IMR-90 (cell line): ENCODE measurements at places on chromosomes 11 and 22. TPM values are rescaled to one million over a fixed set of nuclear protein-coding genes. Genes with fewer than 3 reads are reported as not detected.

DNA sequence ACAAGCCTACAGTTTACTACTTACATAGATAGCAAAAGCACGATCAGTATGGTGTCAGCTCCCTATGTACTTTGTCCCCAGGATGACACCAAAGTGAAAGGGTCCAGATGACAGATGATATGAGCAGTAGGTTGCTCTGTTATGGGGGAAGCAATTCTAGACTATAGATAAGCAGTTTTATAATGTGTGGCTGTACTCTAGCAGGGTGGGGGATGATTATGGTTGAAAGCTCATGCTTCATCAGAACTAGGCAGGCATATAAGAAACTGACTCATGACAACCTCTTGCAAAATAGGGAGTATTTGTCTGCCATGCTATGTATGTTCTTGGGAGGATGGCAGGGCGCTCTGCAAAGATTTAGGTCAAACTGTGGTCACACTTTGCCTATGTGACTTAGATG is 158.2 kb upstream of the ZBED5 start:
- DNase-seq, result no peak

The ACRV1 gene
- not detected in 2 replicates for total RNA-seq

DNA sequence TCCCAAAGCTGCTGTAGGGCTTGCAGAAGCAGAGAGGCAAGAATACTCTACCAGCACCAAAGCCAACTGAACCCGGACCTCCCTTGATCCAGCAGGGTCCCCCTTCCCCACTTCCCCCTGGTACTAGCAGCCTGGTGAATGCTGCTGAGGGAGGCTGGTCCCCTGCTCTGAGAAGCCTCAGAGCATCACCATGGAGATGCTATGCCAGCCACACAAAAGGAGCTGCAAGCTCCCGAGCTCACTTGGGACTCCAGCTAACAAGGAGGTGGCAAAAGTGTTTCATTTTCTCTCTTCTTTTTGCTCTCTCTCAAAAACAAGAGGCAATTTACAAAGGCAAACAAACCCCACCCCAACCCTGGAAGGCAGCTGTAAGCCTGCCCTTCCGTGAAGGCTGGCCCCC is 509.8 kb downstream of the BUD13 start:
- no peak for DNase-seq

The RHOD gene
- total RNA-seq, result 4.7 and 5.3 TPM in 2 replicates

The PRG3 gene
- total RNA-seq, result not detected in 2 replicates

DNA sequence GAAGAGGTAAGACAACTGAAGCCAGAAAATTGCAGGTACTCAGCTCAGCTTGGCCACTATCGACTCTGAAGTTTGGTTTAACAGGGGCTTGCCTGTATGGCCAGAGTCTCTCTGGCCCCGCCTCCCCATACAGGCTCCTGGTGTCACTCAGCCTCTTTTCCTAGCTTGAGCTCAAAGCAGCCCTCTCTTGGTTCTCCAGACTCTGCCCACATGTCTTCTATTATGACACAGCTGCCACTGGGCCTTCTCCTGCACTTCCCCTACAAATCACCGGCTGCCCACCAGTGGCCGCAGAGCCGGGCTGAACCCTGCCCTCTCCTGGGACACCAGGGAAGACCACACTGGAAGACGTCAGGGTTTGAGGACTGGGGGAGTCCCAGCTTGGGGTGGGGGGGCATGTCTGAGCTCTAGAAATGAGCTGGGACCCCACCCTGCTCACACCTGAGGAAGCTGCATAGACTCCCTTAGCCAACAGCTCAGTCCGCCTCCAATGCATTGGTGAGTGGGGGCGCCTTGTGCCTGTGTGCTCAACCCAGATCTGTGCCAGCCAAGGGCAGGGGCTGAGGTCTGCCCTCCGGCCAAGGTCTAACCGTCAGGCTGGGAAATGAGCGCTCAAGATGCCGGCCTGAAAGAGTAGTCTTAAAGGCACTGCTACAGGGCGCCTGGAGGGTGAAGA is 94.4 kb upstream of the LMO1 start:
- no peak for DNase-seq

DNA sequence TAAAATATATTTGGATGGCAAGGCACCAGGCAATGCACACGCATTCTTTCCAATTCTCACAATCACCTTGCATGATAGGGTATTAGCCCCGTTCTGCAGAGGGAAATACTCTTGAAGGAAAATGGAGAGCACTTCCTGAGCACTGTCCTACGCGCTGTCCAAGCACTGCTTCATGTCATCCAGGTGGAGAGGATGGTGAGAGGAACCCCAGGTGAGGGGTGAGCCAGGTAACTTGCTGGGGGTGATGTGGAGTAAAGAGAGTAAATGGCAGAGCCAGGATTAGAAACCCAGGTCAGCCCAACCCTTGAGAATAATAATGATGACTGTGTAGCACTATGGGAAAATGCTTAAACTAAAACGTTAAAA is 711 bp upstream of the PACSIN2 start:
- no peak for DNase-seq

The OR10A6 gene
- not detected in 2 replicates for total RNA-seq

DNA sequence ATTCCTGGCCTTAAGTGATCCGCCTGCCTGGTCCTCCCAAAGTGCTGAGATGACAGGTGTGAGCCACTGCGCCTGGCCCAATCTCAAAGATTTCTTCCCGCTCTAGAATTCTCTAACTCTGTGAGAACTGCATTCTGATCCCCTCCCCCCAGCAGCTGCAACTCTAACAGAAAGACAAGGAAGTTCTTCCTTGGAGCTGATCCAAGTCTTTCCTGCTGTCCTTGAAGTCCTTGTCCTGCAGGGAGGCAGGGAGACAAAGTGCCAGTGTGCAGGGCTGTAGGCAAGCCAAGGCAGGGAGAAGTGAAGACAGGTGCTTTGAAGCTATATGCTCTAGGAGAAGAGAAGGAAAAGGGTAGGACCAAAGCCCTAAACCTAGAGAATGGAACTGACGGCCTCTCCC is 9.5 kb upstream of the GGA1 start:
- no peak for DNase-seq

DNA sequence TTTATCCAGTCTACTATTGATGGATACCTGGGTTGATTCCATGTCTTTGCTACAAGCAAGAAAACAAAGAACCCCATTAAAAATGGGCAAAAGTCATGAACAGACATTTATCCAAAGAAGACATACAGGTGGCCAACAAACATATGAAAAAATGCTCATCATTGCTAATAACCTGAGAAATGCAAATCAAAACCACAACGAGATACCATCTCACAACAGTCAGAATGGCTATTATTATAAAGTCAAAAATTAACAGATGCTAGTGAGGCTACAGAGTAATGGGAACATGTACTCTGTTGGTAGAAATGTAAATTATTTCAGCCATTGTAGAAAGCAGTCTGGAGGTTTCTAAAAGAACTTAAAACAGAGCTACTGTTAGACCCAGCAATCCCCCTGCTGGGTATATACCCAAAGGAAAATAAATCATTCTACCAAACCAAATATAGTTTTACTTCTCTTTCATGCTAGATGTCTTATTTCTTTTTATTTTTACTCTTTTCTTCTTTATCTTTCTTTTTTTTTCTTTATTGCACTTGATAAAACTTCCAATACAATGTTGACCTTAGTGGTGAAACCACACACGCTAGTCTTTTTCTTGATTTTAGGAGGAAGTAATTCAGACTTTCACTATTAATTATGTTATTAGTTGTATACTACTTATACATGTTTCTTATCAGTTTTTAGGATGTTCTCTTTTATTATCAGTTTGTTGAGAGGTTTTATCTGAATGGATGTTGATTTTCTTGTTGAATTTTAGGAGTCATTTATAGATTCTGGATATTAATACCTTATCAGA is 14.3 kb downstream of the TRIM22 start:
- no peak for DNase-seq

DNA sequence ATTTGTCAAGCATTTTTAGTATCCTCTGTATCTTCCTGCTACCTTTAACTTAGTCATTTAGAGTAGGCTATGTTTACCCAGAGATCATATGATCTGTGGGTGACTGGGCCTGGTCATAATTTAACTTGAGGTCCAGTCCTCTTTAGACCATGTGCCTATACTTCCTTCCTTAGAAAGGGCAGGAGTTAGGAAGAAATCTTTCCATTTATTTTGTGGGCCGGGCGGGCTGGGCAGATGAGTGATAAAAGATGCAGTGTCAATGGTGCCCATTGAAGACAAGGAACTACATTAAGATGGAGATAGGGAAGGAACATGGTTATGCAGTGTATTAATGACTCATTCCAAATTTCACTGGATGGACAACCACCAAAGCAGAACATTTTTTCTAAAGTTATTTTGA is 30.9 kb upstream of the PDE3B start:
- DNase-seq, result no peak

The MMP27 gene
- total RNA-seq, result not detected in 2 replicates

DNA sequence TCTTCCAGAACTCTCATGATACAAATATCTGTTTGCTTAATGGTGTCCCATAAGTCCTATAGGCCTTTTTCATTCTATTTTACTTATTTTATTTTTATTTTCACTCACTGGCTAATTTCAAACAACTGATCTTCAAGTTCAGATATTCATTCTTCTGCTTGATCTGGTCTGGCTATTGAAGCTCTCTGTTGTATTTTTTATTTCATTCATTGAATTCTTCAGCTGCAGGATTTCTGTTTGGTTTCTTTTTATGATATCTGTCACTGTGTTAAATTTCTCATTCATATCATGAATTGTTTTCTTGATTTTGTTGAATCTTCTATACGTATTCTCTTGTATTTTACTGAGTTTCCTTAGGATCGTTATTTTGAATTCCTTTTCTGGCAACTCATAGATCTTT is 2.6 kb upstream of the OR10A3 start:
- no peak for DNase-seq

DNA sequence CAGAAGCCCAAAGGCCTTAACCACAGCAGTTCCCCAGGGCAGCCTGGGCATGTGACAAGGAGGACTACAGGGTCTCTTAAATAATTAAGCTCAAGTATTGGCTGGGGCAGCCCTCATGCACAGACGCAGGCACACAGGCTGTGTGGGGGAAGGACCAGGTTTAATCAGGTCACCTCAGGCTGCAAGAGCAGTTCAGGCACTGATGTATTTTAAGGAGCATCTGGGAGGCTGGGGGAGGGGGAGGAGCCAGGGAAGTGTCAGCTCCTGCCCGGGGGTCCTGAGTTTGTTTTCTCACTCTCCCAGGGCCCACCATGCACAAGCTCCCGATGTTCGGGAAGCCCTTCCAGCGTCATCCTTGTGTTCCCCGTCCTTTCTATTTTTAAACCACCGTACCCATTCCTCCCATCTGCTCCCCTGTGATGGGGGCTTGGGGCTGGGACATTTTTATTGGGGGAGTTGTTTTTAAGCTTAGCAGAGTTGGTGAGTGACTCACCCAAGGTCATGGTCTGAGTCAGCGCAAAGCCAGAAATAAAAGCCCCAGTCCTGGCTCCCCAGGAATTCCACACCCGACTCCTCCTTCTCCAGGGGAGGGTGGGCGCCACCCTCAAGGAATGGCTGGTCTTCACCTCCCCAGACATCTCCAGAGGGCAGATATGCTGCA is 2.4 kb downstream of the CSDC2 start:
- DNase-seq, result peak; percentile 85

GRCh38 chr11:7016011-7016410 is 4.1 kb downstream of the ZNF214 start:
- DNase-seq, result no peak

The TM7SF2 gene
- total RNA-seq, result 4.7 and 5.7 TPM in 2 replicates

- peak; percentile 2 for DNase-seq
These were observed 53.1 kb downstream of the GALNT18 start for GRCh38 chr11:11568651-11569229.

DNA sequence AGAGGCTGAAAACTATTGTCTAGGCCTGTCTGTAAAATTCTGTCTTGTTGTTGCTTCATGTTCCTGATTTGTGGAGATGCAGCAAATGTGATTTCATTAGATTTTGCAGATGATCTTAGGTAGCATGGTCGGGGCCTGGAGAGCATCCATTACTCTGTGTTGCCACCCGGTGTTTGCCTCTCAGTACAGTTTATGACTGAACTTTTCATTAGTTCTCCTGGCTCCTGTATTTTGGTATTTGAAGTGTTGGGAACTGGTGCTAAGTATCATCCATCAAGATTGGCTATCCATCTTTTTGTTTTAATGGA is 7.7 kb downstream of the YWHAH start:
- no peak for DNase-seq

The OR5A1 gene
- total RNA-seq, result not detected in 2 replicates

DNA sequence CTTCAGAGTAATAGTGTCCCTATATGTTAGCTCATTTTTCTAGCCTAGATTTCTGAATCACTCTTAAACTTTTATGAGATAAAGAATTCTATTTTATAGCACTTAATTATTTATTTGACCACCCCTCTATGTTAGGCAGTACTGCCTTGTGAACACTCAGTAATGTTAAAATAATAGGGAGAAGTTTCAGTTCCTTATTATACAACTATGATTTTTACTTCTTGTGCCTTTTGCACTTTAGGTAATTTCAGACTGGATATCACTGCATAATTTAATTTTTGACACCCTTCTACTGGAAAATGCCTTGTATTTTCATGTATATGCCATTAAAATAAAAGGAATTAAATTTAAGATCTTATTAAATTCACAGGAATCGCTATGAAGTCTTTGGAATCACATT is 3.1 kb downstream of the BCO2 start:
- DNase-seq, result no peak

The NAP1L4 gene
- 71.5 and 80.8 TPM in 2 replicates for total RNA-seq

DNA sequence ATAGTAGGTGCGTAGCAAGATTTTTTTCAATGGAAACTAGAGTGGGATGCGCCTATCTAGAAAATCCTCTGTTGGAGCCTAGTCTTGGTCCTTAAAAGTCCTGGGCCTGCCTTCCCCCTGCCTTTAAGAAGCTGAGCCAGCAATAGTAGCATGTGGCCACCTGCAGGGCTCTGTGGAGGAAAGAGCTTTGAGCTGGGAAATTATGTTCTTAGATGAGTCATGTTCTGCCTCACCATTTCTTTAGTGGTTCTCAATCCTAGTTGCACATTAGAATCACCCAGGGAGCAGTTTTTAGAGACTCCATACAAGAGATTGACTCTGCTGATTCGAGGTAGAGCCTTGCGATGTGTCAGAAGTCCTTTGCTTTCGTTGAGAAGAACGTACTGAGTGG is 133.5 kb downstream of the COMMD9 start:
- peak; percentile 78 for DNase-seq

GRCh38 chr11:34271727-34272126 is 86.1 kb downstream of the ABTB2 start:
- DNase-seq, result no peak

- DNase-seq, result no peak
These were observed 17.5 kb upstream of the MUC5B start for GRCh38 chr11:1205121-1205986.

- DNase-seq, result no peak
These were observed 26.7 kb downstream of the ZBTB16 start for GRCh38 chr11:114085965-114086793.

The MPZL3 gene
- 0.36 and 0.56 TPM in 2 replicates for total RNA-seq

DNA sequence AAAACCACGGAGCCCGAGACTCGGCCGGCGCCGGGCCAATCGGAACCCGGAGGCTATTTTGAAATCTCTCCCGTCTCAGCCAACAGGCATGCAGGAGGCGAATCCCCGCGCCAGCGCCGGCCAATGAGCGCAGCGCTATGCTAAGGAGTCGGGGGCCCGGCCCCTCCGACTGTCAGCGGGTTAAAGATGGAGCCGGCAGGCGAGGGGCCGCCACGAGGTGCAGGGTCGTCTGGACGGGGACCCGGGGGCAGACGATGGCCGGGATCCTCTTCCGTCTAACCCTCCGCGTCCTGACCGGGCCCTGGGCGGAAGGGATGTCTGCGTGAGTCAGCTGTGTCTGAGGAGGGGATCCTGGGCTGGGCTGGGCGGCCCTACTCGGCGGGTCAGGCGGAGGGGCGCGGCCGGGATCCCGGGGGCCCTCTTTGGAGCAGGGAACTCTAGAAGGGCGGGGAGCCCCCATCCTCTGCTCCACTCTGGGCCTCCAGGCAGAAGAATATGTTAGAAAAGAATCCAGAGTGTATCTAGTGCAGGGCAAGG is 10.0 kb downstream of the SDF2L1 start:
- DNase-seq, result peak; percentile 81
